MCF 10A (cell line): ENCODE measurements at places on chromosomes 6 and 20. TPM values are rescaled to one million over a fixed set of nuclear protein-coding genes. Genes with fewer than 3 reads are reported as not detected.

SCAF8 gene
- total RNA-seq, result 41.0 and 49.2 TPM in 2 replicates

- no peak overlapping the region for H3K27ac ChIP-seq
- no peak overlapping the region for H3K4me3 ChIP-seq
- H3K36me3 ChIP-seq, result peaks cover 6% of the 10 kb centered on the region
- DNase-seq, result no peak
- no peaks in the 10 kb centered on the region for H3K4me1 ChIP-seq
These were observed 64.2 kb upstream of the AKIRIN2 start for GRCh38 chr6:87766211-87766610.

- no peak overlapping the region for H3K4me3 ChIP-seq
- no peaks in the 10 kb centered on the region for H3K4me1 ChIP-seq
- DNase-seq, result no peak
- H3K36me3 ChIP-seq, result no peaks in the 10 kb centered on the region
- H3K27me3 ChIP-seq, result no peaks in the 10 kb centered on the region
- no peak overlapping the region for H3K27ac ChIP-seq
These were observed 129.5 kb downstream of the FOXC1 start for GRCh38 chr6:1739220-1739619.

PNLDC1 gene
- total RNA-seq, result not detected in 2 replicates

DNA sequence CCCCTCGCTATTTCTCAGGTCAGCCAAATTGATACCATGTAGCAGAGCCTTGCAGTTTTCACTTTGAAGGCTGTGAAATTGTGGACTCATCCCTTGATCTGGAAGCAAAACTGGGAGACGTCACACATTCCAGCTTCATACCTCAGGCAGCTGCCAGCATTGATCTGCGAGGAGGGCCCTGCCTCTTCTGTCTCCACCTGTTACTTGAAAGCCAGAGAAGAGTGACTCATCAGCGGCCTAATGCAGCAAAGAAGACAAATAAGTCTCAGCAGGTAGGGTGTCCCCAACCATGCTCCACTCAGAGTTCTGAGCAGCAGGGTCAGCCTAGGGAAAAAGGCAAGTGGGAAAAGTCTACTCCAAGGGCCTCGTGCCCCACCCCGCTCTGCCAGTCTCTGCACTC, 69.4 kb upstream of the BMP2 start:
- peak; percentile 69 for DNase-seq
- no peak overlapping the region for H3K4me3 ChIP-seq
- no peak overlapping the region for H3K27ac ChIP-seq
- peaks cover 32% of the 10 kb centered on the region for H3K4me1 ChIP-seq
- H3K27me3 ChIP-seq, result no peaks in the 10 kb centered on the region

DNA sequence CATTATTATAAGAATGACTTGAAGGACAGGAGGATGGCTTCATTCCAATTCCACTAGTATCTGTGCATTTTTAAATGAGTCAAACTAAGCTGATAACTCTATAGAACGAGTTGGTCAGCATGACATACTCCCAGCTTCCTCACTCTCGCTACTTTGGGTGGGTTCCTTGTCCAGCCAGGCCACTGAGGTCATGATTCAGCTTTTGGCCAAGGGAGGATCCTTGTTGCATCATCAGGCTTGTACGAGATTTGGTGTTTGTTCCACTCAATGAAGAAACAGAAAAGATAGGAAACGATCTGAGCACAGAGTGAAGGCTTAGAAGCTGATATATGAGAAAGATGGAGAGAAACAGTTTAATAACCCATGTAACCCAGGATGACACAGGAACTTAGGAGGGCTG, 19.8 kb downstream of the NEDD9 start:
- DNase-seq, result peak; percentile 47
- H3K4me1 ChIP-seq, result peaks cover 13% of the 10 kb centered on the region
- peak overlapping the region; percentile 8 for H3K27ac ChIP-seq
- no peak overlapping the region for H3K4me3 ChIP-seq

DNA sequence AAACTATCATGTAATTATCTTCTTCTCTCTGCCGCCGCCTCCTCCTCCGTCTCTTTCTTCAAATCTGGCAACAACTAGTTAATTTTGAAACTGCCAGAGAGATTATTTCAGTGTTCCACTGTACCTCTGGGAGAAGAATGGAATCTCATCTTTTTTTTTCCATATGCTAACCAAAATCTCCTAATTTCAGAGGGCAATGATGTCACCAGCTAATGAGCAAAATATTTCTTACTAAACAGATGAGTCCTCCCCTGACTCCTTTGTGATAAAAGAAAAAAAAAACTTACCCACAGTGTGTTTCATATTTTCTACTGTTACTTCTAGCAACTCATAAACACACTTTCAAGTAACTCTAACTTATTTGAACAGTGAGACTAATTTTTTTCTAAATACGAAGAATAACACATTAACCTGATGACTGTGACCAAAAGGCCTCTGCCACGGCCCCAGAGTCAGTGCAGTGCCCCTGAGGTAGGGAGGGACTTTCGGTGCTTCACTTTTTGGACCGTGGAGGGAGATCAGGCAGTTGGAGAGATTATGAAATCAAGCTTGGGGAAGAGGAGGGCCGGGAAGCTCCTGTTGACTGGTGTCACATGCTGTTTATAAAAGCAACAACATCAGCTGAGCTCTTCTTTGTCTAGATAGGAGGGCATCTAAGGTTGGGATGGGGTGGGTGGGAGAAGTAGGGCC, 159.6 kb downstream of the SASH1 start:
- peaks cover 4% of the 10 kb centered on the region for H3K36me3 ChIP-seq
- H3K4me3 ChIP-seq, result no peak overlapping the region
- DNase-seq, result no peak

DNA sequence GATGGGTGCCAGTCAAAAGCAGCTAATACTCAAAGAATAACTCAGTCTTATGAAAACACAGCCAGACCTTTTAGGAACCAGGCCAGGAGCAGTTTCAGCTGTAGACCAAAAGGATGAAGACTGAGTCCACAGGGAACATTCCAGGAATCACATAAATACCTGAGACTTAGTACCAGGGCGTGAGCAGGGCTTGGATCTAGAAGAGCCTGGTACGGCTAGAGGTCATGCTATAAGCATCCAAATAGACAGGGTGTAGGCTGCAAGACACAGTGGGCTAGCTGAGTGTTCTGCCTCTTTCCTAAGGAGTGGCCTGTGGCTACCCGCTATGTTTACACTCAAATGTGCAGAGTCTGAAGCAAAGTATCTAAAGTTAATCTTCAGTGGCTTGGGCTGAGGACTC, 29.5 kb upstream of the LRRC1 start:
- no peaks in the 10 kb centered on the region for H3K36me3 ChIP-seq
- H3K27ac ChIP-seq, result no peak overlapping the region
- peaks cover 10% of the 10 kb centered on the region for H3K4me1 ChIP-seq
- H3K4me3 ChIP-seq, result no peak overlapping the region
- H3K27me3 ChIP-seq, result no peaks in the 10 kb centered on the region

- H3K36me3 ChIP-seq, result no peaks in the 10 kb centered on the region
- no peak for DNase-seq
- H3K4me1 ChIP-seq, result peaks cover 32% of the 10 kb centered on the region
- no peaks in the 10 kb centered on the region for H3K27me3 ChIP-seq
These were observed 35.5 kb downstream of the CARMIL1 start for GRCh38 chr6:25314509-25315175.

TPBG gene
- 72.9 and 96.9 TPM in 2 replicates for total RNA-seq

IYD gene
- total RNA-seq, result not detected in 2 replicates

- no peak overlapping the region for H3K27ac ChIP-seq
- H3K4me3 ChIP-seq, result no peak overlapping the region
- H3K36me3 ChIP-seq, result no peaks in the 10 kb centered on the region
- DNase-seq, result no peak
- H3K4me1 ChIP-seq, result peaks cover 10% of the 10 kb centered on the region
- no peaks in the 10 kb centered on the region for H3K27me3 ChIP-seq
These were observed 61.7 kb upstream of the NOX3 start for GRCh38 chr6:155517294-155517693.

- peaks cover 94% of the 10 kb centered on the region for H3K27me3 ChIP-seq
- H3K36me3 ChIP-seq, result peaks cover 7% of the 10 kb centered on the region
- H3K27ac ChIP-seq, result no peak overlapping the region
These were observed 159.8 kb upstream of the CDH4 start for GRCh38 chr20:61092251-61092650.
